ENCODE measurements at places on chromosomes 2 and 18.

DNA sequence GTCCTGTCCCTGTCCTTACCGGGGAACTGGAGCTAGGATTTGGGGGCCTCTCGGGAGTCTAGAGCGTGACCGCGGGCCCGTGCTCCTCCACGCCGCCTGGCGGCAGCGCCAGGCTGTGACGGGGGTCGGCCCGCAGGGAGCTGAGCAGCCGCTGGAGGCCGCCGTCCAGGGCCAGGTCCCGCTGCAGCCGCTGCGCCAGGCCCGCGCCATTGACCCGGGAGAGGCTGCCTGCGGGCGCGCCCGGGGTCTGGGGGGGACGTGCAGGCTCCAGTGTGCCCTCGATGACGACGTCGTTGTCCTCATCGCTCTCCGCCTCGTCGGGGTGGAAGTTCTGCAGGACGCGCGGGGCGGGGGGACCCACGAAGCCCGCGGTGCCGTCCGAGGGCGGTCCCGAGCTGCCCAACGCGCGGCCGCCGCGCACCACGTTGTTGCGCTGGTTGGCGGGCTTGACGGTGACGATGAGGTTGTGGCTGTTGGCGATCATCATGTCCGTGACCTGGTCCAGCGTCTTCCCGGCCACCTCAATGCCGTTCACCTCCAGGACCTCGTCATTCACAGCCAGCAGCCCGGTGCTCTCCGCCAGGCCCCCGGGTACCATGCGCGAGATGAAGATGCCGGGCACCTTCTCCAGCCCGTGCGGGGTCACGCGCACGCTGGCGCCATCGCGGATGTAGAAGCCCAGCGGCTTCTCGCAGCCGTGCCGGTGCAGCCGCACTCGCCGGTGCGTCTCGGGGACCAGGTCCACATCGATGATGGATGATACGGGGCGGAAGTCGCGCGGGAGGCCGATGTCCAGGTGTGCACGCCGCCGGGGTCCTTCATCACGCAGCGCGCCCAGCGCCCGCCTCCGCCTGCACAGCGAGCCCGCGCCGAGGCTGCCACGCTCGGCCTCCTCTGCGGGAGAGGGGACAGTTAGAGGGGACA is 50.9 kb downstream of the ADNP2 start:
- peak; percentile 71 for DNase-seq

DNA sequence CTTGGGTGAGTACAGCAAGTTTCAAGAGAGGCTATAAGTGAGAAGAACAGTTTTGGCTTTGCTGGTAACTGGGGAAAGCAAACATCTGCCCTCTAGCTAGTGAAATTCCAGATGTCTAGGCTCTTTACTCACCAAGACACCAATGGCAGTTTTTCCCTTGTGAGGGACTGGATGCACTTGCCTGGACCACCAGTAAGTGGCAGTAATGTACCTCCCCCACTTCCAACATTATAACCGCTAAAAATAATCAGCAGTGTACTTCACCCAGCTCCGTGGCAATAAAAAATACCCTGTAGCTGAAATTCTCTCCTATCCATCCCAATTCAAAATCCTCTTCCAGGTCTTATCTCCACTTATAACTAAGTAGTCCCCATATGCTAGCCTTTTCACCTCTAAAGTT is 383.9 kb downstream of the ARHGAP15 start:
- no peak for DNase-seq

GRCh38 chr2:192126912-192127311 is 67.8 kb downstream of the TMEFF2 start:
- DNase-seq = no peak

GRCh38 chr18:70822117-70822516 is 533.3 kb downstream of the SOCS6 start:
- DNase-seq = no peak
